ENCODE measurements at places on chromosomes 1 and 21.

- DNase-seq = no peak
Observed at GRCh38 chr1:242447689-242448088, 76.8 kb downstream of the PLD5 start.

DNA sequence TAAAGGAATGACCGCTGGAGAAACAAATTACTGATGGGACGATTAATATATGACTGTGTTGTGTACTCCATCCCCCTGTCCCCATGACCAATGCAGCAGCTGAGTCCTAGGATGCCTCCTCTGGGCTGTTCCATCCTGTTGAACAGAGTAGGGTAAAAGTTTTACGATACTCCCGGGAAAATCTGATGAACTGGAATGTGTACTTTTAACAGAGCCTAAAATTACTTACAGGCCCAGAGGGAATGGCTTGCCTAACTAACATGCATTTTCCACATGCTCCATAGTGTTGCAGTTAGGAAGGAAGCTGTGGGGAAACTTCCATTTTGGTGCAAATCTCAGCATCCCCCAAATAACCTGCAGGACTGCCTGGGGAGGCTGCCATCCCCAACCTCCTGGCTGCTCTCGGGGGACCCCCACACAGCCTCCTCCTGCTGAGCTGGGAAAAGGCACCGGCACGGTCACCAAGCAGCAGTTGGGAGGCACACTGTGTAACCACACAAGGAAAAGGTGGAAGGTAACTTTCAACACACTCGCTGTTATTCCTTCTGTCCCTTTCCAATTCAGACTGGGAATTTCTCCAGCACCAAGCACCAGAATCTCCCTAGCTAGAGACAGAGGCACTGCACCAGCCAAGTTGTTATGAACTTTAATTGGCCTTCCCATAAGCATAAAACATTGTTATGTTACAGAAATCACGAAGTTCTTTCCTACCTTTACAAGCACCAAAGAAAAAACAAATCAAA is 97.2 kb downstream of the BCAR3 start:
- no peak for DNase-seq

- no peak for DNase-seq
Observed at GRCh38 chr1:167263819-167264464, 43.3 kb downstream of the POU2F1 start.

GRCh38 chr1:113390871-113391648 is 745 bp downstream of the MAGI3 start:
- no peak for DNase-seq

GRCh38 chr1:61519631-61520030 is 205.3 kb downstream of the TM2D1 start:
- DNase-seq = no peak

DNA sequence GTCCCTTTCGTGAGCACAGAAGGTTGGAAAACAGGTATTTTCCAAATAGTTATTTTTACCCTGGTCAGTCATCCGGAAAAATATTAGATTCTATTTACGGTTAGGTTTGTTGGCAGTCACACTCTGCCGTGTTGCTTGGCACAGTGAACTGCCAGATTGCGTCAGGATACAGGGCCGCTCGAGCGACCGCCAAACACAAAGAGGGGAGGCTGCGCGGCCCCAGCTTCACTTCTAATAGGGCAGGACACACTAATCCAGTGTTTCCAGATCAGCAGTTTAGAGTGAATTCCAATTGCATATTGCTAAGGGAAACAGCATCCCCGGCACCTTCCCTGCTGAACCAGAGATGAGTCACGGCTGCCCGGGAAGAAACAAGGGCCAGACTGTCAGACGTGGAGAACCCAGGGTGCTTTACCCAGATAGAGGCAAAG is 22.9 kb downstream of the UMODL1 start:
- DNase-seq = peak; percentile 85

DNA sequence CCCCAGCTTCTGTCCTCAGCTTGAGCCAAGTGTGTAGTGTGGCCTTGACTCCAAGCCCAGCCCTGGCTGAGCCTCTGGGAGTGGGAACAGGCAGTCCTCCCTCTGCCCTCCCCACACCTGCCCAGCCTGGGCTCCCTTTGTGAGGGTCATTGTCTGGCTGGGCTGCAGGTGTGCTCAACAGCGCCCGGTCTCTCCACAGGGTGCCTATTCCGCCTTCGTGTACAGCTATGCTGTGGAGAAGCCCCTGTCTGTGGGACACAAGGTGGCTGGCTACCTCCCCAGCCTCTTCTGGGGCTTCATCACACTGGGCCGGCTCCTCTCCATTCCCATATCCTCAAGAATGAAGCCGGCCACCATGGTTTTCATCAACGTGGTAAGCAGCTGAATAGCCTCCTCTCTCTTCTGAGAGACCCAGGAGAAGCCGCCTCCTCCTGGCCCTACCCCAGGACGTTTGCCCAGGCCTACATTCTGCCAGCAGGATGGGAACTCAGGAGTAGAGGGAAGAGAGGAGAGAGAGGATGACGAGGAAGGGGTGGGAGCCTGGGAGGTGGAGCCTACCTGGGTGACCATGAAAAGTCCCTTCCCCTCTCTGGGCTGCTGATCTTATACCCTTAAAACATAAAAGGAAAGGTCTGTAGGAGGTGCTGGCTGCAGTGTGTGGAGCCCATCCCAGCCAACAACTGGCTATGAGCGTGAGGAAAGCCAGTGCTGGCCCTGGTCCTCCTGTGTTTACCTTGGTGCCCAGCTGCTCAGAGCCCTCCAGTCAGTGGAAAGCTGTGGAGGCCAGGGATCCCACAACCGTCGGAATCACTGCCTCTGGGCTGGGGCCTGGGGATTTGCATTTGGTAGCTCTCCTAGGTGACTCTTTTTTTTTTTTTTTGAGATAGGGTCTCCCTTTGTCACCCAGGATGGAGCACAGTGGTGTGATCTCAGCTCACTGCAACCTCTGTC is 45.7 kb downstream of the ELK4 start:
- DNase-seq = no peak

- DNase-seq = no peak
Observed at GRCh38 chr1:165738794-165739193, 29.9 kb downstream of the TMCO1 start.

GRCh38 chr1:160547422-160547821 is 24.4 kb upstream of the SLAMF6 start:
- no peak for DNase-seq

Data from amniotic stem cell (primary cell).